ENCODE measurements at places on chromosomes 2 and 18. TPM values are rescaled to one million over a fixed set of nuclear protein-coding genes. Genes with fewer than 3 reads are reported as not detected.

DNA sequence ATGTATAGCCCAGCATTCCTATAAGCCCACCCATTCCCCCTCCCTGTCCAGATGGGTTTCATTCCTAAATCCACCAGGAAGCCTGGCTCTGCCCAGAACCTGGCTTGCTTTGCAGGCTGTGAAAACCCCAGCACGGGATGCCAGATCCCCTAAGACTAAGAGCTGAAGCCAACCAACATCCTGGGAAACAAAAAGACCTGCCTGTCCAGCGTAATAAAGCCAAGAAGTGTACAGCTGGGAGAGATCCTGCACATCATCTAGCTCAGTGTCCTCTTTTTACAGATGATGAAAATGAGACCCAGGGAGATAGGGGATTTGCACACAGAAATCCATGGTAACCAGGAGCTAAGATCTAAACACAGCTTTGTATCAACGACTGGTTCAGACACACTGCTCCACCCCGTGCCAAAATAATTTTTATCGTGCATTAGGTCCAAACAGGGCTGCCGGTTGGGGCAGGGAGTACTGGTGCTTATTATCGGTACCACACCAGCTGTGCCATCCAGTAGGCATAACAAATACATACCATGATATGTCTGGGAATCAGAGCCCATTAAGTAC is 2.9 kb downstream of the RND3 start:
- DNase-seq, result no peak

DNA sequence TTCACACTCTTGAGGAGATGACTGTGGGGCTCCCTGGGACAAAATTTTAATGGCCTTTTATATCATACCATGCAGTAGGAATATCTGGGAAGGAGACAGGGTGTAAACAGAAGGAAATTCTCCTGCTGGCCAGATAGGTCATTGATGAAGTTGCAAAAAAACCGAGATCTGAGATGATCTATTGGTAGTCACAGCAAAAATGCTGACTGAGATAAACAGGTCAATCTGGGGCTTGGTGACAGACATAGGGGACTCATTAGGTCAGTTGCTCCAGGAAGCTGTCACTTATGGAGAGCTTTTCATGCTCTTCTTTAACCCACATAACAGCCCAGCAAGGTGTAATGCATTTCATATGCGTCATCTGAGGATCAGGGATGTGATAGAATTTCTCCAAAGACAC is 2.6 kb upstream of the IL36A start:
- DNase-seq, result no peak

GRCh38 chr18:44823782-44824181 is 143.1 kb downstream of the SETBP1 start:
- DNase-seq, result no peak

The CCBE1 gene
- total RNA-seq, result not detected

DNA sequence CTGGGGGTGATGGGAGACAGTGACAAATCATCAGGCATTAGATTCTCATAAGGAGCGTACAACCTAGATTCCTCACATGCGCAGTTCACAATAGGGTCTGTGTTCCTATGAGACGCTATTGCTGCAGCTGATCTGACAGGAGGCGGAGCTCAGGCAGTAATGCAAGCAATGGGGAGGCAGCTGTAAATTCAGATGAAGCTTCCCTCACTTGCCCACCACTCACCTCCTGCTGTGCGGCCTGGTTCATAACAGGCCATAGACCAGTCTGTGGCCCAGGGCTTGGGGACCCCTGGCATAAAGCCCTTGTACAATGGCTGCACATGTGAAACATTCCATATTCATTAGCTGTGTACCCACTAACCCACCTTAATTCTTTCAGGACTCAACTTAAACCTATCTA is 18.0 kb downstream of the NMUR1 start:
- no peak for DNase-seq

DNA sequence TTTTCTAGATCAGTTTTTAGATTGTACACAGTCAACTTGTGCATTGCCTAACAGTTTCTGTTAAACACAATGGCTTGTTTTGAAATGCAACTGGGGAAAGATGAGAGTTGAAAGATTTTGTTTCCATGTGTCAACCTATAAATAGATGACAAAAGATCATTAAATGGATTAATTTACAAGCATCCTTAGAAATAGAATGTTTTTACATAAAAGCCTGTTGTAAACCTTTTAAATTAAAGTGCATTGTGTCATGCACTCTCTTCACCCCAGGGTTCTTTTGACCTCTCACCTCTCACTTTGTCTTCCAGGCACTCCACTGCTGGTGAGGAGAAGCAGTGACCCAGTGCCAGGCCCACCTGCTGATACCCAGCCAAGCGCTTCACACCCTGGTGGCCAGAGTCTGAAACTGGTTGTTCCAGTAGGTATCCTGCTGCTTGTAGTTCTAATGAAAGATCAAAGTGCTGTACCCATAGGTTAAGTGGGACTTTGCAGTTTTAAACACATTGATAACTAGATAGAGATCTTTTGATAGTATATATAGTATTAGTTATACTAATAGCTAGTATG is 502.1 kb downstream of the PARD3B start:
- no peak for DNase-seq

- DNase-seq, result no peak
These were observed 95.9 kb upstream of the SPTBN1 start for GRCh38 chr2:54360055-54360792.

DNA sequence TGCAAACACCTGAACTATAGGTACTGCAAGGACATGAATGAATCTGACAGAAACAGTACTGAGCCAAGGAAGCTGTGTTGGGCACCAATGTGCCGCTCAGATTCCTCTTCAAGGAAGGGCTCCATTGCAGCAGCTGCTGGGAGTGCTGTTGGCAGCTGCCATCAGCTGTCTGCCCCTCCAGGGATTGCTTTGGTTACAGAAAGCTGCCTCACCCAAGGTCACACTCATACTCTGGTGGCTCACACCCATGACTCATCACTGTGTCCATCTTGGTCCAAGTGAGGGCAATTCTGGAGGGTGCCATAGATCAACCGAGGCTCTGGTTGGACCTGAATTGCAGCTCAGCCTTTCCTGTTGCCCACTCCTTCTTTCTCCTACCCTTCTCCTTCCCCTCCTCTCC is 24.4 kb upstream of the TRPM8 start:
- no peak for DNase-seq

The KCNS3 gene
- total RNA-seq, result 8.8 TPM

- no peak for DNase-seq
These were observed 143.5 kb upstream of the LMAN1 start for GRCh38 chr18:59502274-59503175.

The MYO7B gene
- total RNA-seq, result 0.32 TPM

- no peak for DNase-seq
These were observed 34.3 kb downstream of the CRACDL start for GRCh38 chr2:98901702-98902101.

- no peak for DNase-seq
These were observed 34.7 kb upstream of the MCFD2 start for GRCh38 chr2:46950314-46950713.

DNA sequence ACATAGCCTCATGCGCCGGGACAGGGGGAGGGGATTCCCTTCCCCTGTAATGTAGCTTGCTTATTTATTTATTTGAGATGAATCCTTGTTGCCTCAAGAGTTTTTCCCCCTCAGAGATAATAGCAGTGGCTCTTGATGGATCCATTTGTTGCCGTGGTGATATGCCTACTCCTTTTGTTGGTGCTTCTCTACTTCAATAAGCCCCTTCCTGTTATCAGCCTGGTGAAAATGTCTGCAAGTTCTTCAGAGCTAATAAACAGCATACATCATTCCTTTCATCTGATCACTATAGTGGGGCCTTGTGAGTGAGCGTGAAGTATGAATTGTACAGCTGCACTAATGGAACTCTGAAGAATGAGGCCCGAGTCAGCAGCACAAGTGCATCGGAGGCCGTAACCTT is 19.4 kb downstream of the FZD5 start:
- no peak for DNase-seq
